ENCODE measurements at places on chromosomes 1 and 21. TPM values are rescaled to one million over a fixed set of nuclear protein-coding genes. Genes with fewer than 3 reads are reported as not detected.
A peak's percentile ranks its signal among the peaks of the same experiment; 100 is the strongest.

DNA sequence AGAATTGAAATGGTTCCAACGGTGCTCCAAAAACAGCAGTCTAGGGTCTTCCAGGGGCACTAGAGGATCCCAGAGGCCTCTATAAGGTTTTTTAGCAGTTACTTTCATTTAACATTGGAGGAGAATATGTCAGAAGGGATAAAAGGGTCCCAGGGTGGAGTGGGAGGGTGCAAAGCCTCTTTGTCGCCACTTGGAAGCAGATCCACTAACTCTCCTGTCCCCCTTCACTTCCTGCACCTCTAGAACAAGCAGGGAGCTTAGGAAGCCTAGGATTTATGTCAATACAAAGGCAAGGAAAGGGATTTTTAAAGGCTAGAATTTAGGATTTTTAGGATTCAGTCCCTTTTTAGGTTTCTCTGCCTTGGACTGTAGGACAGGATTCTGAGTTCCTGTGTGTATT, 8.3 kb downstream of the PCP4L1 start:
- no peak for DNase-seq
- no peaks in the 10 kb centered on the region for H3K36me3 ChIP-seq
- H3K27ac ChIP-seq = no peak overlapping the region
- H3K27me3 ChIP-seq = no peaks in the 10 kb centered on the region

DNA sequence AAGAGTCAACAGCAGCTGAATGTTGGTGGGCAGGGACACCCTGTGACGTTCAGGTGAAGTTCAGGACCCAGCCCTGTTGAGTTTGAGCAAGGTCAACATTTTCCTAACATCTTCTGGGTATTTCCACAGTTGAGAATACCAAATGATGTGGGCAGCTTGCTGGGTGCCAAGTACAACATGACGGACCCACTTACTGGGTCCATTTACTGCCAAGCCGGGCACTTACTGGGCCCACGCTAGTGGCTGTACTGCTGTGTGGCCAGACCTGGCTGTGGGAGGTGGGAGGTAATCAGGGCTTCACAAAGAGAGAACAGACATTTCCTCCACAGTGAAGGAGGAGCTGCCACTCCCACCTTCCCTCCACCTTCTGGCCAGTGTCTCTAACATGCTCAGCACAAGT, 99.2 kb downstream of the PSMG1 start:
- no peak overlapping the region for H3K4me3 ChIP-seq
- peaks cover 4% of the 10 kb centered on the region for H3K4me1 ChIP-seq
- H3K27ac ChIP-seq = no peak overlapping the region

GRCh38 chr1:53577761-53578100, 118.5 kb downstream of the DMRTB1 start:
- H3K4me1 ChIP-seq = peaks cover 10% of the 10 kb centered on the region
- H3K4me3 ChIP-seq = no peak overlapping the region
- no peaks in the 10 kb centered on the region for H3K36me3 ChIP-seq

DNA sequence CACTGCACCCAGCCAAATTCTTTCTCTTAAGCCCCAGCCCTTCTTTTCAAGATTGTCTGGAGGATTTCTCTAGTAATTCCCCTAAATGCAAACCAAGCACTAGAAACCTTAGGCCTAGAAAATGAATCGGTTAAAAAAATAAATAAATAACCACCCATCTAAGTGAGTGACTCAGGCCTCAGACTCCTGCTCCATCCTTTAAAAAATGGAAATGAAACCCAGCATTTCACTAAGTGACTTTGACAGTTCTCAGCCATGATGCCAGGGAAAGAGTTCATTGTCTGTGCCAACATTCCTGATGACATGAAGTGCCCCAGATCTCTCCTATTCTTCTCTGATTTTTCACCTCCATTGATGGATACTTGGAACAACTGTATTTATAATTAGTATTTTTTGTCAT, 415.2 kb upstream of the DAB1 start:
- H3K27ac ChIP-seq = no peak overlapping the region
- no peaks in the 10 kb centered on the region for H3K4me1 ChIP-seq
- H3K4me3 ChIP-seq = no peak overlapping the region
- H3K27me3 ChIP-seq = no peaks in the 10 kb centered on the region
- H3K36me3 ChIP-seq = peaks cover 3% of the 10 kb centered on the region

GRCh38 chr1:229378586-229379367, 35.9 kb upstream of the CCSAP start:
- DNase-seq = no peak
- H3K27ac ChIP-seq = no peak overlapping the region
- no peaks in the 10 kb centered on the region for H3K36me3 ChIP-seq
- no peak overlapping the region for H3K4me3 ChIP-seq
- peaks cover 2% of the 10 kb centered on the region for H3K27me3 ChIP-seq

DNA sequence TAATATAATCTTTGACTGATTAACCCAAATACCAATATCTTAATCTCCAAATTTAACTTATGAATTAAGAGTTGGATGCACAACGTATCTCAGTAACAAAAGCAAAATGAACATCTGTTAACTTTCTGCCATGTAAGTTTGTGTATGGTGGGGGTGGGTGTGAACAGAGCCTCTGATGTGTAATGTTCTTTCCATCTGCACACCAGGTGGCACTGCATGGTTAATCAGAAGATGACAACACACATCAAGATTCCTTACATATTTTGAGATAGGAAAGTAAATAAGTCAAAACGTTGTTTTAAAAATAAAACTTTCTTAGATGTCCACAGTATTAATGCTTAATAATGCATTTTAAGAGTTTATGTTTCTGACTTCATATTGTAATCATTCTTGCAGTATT, 251.9 kb downstream of the DPYD start:
- no peaks in the 10 kb centered on the region for H3K36me3 ChIP-seq
- H3K4me1 ChIP-seq = no peaks in the 10 kb centered on the region
- DNase-seq = no peak

DNA sequence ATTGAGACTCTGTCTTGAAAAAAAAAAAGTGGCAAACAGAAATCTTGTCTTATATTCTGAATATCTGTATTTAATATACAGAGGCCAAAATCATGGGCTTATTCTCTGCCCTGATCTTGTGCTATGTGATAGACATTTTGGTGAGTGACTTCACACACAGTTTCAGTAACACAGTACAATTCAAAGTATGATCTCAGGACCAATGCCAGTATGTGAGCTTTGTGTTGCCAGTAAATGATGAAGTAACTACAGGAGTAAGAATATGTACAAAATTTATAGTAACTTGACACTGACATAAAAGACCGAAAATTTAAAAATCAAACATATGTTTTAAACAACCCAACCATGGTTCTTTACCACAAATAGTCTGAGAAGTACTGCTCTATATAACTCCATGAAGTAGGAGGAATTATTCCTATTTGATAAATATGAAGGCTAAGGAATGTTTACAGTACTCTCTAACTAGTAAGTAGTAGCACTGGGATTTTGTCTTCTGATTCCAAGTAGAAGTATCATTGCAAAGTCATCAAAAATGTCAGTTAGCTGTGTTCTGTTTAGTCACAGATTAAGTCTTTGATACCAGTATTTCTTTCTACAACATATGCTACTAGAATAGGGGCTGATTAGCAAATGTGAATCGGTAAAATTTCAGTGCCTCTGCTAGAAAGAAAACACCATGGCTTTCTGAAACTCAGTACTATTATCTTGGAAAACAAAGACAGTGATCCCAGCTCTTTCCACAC, 25.3 kb downstream of the DPH5 start:
- H3K27ac ChIP-seq = no peak overlapping the region
- no peaks in the 10 kb centered on the region for H3K27me3 ChIP-seq
- H3K4me3 ChIP-seq = no peak overlapping the region
- DNase-seq = no peak
- H3K4me1 ChIP-seq = no peaks in the 10 kb centered on the region
- no peaks in the 10 kb centered on the region for H3K36me3 ChIP-seq

DNA sequence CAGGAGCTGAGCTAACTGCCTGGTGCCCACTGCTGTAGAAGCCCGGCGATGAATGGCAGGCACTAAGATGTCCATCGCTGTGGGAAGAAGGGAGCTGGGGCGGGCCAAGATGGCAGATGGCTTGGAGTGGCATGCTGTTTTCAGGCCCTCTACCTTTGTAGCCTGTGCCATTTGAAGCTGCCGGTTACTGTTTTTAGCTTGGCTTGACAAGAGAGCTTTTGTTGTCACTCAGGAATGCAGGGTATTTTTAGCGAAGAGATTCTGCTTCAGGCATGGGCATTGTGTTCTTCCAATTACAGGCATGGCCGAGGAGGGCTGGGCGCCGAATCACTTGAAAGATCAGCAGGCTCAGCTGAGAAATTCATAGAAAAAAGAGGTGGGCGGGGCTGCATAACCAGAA, 348.7 kb downstream of the RPS6KC1 start:
- H3K4me3 ChIP-seq = no peak overlapping the region
- H3K27me3 ChIP-seq = no peaks in the 10 kb centered on the region
- peaks cover 8% of the 10 kb centered on the region for H3K4me1 ChIP-seq
- no peaks in the 10 kb centered on the region for H3K36me3 ChIP-seq

- DNase-seq = peak; percentile 59
- no peak overlapping the region for H3K4me3 ChIP-seq
- no peaks in the 10 kb centered on the region for H3K27me3 ChIP-seq
- no peak overlapping the region for H3K27ac ChIP-seq
- no peaks in the 10 kb centered on the region for H3K36me3 ChIP-seq
Observed at GRCh38 chr1:202656057-202656456, 54.2 kb downstream of the SYT2 start.

DNA sequence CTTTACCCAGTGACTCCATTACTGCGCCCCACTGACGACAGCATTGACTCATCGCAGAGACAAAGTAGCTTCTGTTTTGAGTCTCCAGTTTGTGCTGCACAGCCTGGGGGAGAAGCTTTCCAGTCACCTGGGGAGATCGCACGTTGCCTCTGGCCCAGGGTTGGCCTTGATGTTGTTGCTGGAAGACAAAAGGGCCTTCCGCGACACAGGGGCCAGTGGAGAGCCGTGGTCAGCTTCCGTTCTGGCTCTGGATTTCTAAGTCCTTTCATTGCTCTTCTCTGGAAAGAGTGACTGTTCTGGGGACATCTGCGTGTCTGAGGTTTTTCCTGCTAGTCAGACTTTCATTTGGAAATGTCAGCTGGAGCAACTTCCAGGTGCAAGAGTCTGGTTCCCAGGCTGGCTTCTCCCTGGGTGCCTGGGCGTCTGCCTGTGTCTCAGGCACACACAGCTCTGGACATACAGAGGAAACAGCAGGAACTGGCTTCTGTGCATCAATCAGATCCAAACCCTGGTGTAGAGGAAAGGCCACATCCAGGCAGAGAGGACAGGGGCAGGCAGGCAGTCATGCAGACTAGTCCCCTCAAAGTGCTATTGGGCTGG, 257.0 kb downstream of the SIPA1L2 start:
- no peaks in the 10 kb centered on the region for H3K27me3 ChIP-seq
- no peak for DNase-seq

DNA sequence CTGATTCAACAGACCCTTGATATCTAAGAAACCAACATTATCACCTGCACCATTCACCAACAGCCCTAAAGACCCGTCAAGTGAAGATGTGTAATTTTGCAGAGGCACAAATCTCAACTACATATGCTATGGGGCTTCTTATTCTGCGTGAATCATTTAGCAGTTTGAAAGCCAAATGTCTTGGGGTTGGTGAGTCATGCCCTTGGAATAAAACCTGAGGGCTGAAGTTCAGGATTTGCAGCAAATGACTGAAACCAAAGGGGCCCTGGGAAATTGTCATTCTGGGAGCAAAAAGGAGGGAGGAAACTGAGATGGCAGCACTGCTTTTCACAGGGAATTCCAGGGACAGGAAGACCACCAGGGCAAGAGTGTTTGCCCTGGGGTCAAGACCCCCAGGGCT, 79.2 kb upstream of the TNR start:
- H3K4me1 ChIP-seq = peaks cover 3% of the 10 kb centered on the region
- H3K27ac ChIP-seq = no peak overlapping the region
- no peak overlapping the region for H3K4me3 ChIP-seq
- no peaks in the 10 kb centered on the region for H3K36me3 ChIP-seq

DNA sequence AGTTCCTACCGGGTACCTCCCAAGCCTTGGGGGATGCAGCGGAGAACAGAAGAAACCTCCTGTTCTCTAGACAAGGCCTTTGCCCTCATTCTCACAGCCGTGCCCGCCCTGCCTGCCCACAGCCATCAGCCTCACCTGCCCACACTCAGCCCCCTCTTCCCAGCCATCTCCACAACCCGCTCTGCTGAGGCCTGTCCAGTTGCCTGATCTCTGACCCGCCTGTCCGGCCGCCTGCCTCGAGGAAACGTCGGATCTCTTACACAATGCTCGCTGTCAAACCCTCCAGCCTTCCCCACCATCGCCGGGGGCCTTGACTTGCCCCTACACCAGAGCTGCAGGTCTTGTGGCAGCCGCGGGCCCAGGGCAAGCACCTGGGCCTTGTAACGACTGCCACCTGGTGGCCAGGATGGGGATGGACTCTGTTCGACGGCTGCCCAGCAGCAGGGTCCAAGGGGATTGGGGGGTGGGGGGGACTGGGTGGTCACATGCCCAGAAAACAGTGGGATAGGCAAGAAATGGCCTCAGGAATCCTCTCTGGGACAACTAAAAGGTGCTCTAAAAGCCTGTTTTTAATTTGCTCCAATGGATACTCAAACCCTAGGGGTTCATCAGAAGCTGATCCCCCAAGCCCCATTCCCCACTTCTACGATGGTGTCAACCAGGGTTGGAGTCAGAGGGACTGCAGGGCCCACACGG, 31.0 kb downstream of the SLC45A1 start:
- H3K4me3 ChIP-seq = no peak overlapping the region
- no peaks in the 10 kb centered on the region for H3K27me3 ChIP-seq
- no peak overlapping the region for H3K27ac ChIP-seq

- no peaks in the 10 kb centered on the region for H3K4me1 ChIP-seq
- no peaks in the 10 kb centered on the region for H3K36me3 ChIP-seq
- H3K4me3 ChIP-seq = no peak overlapping the region
- DNase-seq = no peak
- H3K27me3 ChIP-seq = no peaks in the 10 kb centered on the region
- no peak overlapping the region for H3K27ac ChIP-seq
Observed at GRCh38 chr1:152873495-152873894, 4.6 kb upstream of the SMCP start.

- H3K4me1 ChIP-seq = no peaks in the 10 kb centered on the region
- H3K27me3 ChIP-seq = no peaks in the 10 kb centered on the region
- no peak overlapping the region for H3K4me3 ChIP-seq
- no peak for DNase-seq
Observed at GRCh38 chr1:185644531-185644930, 89.7 kb upstream of the HMCN1 start.

- no peak overlapping the region for H3K4me3 ChIP-seq
- DNase-seq = no peak
- H3K27me3 ChIP-seq = no peaks in the 10 kb centered on the region
- peaks cover 32% of the 10 kb centered on the region for H3K4me1 ChIP-seq
- no peak overlapping the region for H3K27ac ChIP-seq
Observed at GRCh38 chr1:30844631-30845030, 63.9 kb downstream of the SDC3 start.

- H3K4me3 ChIP-seq = no peak overlapping the region
Observed at GRCh38 chr1:65435987-65436386, 15.5 kb downstream of the LEPR start.

ATP1A4 gene
- total RNA-seq = 0.61 TPM

GSTM5 gene
- total RNA-seq = 0.24 TPM

EVA1C gene
- 4.3 TPM for total RNA-seq

NCF2 gene
- not detected for total RNA-seq

FABP3 gene
- total RNA-seq = 34.8 TPM

DAB1 gene
- total RNA-seq = 11.8 TPM

BTF3L4 gene
- 98.3 TPM for total RNA-seq

SERPINC1 gene
- not detected for total RNA-seq

FLG2 gene
- not detected for total RNA-seq

FCER1G gene
- not detected for total RNA-seq

LY9 gene
- total RNA-seq = not detected

HSPA6 gene
- 0.17 TPM for total RNA-seq

KDF1 gene
- 16.9 TPM for total RNA-seq

CNTN2 gene
- total RNA-seq = 3.9 TPM

ADORA3 gene
- not detected for total RNA-seq

UBE2U gene
- not detected for total RNA-seq

CCDC17 gene
- total RNA-seq = 1.9 TPM

NBPF6 gene
- total RNA-seq = not detected

SMYD2 gene
- total RNA-seq = 5.2 TPM

SIM2 gene
- total RNA-seq = 0.34 TPM

Data from H1 (cell line).